MG63 (cell line): ENCODE measurements at places on chromosomes 13 and 19. TPM values are rescaled to one million over a fixed set of nuclear protein-coding genes. Genes with fewer than 3 reads are reported as not detected.

GRCh38 chr19:9009431-9009830 is 778 bp downstream of the MUC16 start:
- no peak for DNase-seq

DNA sequence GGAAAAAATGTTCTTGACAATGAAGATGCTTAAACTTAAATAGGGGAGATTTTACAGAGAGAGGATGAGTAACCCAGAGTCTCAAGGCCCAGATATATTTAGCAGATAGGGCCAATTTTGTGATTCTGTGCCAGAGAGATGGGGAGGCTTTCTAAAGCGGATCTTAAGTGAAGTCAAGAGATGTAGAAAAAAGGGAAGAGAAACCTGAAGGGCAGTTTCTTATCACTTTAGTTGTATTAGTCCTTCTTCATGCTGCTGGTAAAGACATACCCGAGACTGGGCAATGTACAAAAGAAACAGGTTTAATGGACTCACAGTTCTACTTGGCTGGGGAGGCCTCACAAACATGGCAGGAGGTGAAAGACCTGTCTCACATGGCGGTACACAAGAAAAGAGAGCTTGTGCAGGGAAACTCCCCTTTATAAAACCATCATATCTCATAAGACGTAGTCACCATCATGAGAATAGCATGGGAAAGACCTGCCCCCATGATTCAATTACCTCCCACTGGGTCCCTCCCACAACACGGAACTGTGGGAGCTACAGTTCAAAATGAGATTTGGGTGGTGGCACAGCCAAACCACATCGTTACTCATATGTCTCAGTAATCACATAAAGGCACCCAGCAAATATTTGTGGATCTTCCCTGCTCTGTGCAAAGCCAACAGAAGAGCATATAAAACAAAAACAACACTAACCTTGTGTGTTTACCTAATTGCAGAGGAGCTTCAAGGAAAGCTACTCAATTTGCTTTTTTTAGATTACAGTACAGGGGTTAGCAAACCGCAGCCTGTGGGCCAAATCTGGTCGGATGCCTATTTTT is 102.6 kb upstream of the MYCBP2 start:
- peak; percentile 33 for DNase-seq

- no peak for DNase-seq
Measured at GRCh38 chr19:29860492-29860891, 48.7 kb downstream of the CCNE1 start.

ZNF154 gene
- total RNA-seq, result not detected in 2 replicates

GRCh38 chr19:23075031-23075733 is 41.6 kb upstream of the ZNF730 start:
- DNase-seq, result peak; percentile 28

DNA sequence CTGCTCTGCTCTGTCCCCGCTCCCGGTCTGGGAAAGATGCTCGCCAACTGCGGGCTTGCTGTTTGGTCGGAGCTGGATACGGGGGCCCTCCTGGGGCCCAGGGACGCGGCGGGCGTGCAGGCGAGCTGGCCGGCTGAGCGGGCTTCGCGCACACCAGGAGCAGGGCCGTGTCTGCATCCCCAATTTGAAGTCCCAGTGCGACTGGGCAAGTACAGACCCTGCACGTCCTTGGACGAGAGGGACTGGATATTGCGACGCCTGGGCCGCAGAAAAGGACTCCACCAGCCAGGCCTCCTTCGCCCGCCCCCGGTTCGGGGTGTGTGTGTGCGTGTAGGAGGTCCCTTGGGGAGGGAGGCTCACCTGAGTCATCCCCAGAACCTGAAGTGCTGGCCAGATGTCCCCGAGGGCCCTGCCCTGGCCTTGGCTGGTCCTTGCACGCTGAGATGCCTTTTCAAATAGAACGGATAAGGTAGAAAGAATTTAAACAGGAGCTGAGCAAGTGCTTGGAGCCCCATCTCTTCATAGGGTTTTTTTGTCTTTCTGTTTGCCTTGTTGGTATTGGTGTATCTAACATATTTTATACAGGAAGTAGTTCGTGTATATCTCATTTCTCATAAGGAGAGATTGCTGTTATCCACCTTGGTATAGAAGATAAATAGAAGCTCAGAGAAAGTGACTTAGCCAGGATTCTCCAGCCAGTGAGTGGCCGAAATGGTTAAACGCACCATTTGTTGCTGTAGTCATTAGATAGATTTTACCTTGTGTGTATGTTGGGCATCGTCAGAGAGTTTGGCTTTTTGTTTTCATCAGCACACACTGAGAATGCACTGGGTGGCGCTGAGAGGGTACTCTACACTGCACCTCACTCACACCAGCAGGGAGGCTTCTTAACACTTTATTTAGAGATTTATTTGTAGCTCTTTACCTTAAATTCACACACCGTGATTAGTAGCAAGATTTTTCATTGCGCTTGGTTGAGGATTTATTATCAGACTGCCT is 1.1 kb downstream of the NAXD start:
- DNase-seq, result peak; percentile 68

DNA sequence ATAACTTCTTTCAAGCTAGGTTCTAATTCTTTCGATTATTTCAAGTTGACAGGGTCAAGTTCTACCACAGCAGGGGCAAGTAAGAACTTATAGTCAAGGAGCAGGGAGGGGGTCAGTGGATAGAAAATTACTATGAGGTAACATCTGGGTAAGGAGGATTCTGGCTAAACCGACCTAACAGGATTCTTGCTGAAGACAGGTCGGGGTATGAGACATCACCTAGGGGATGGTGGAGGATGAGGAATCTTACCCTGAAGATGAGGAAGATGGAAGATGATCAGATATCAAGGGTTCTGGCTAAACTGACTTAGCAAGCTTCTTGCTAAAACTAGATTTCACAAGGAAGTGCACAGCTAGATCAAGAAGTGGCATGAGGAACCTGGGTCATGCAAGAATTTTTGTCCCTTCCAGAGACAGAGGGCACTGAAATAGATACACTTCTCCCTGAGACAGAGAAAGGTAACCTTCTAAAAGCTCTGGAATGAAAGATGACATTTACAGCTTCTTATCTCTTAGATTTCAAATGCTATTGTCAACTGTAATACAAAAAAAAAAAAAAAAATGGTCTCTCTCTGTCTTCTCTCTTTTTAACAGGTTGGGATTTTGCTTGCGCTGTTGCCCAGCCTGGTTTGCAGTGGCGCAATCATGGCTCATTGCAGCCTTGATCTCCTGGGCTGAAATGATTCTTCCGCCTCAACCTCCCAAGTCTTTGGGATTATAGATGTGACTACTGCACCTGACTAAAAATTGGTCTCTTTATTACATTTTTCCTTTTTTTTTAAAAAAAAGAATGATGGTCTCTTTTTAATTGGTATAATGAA is 9.6 kb upstream of the METTL21C start:
- no peak for DNase-seq

- no peak for DNase-seq
Measured at GRCh38 chr13:51222686-51223559, 725 bp downstream of the FAM124A start.

RPL18 gene
- total RNA-seq, result 3,057 and 3,727 TPM in 2 replicates

DMKN gene
- total RNA-seq, result not detected in 2 replicates

DNA sequence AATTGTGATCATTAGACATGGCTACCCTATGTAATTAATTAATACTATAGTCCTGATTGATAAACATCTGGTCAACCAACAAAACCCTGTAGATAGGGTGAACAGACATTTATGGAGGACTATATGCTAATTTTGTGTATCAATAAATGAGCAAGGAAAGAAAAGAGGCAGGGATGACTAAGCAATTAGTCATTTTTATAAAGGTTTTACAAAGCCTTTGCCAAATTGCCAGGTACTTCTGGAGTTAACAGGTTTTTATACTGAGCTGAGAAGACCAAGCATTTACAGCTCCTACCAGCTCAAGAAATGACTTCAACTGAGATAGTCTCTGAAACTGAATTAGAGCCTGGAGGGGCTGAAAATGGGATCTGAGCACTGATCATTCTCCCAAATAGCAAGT is 186.8 kb upstream of the PRR20A start:
- no peak for DNase-seq

DNA sequence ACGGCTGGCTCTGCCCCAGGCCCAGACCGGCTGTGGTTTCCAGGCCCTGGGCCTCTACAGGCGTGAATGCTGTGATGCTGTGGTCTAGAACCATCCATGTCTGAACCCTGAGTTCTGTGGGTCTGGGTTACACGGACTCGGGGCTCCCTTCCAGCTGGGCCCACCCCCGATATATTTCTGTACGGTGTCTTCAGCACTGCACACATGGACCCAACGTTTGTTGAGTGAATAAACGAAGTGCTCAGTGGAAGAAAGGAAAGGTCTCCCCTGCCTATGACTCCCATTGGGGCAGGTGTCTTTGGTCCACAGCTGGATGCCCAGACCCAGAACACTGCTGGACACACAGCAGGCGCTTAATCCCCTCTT is 6.7 kb downstream of the TEKTIP1 start:
- no peak for DNase-seq

FGF21 gene
- not detected in 2 replicates for total RNA-seq

- no peak for DNase-seq
Measured at GRCh38 chr13:81987159-81987558, 1646.2 kb upstream of the SPRY2 start.

ATP4B gene
- not detected in 2 replicates for total RNA-seq

DNA sequence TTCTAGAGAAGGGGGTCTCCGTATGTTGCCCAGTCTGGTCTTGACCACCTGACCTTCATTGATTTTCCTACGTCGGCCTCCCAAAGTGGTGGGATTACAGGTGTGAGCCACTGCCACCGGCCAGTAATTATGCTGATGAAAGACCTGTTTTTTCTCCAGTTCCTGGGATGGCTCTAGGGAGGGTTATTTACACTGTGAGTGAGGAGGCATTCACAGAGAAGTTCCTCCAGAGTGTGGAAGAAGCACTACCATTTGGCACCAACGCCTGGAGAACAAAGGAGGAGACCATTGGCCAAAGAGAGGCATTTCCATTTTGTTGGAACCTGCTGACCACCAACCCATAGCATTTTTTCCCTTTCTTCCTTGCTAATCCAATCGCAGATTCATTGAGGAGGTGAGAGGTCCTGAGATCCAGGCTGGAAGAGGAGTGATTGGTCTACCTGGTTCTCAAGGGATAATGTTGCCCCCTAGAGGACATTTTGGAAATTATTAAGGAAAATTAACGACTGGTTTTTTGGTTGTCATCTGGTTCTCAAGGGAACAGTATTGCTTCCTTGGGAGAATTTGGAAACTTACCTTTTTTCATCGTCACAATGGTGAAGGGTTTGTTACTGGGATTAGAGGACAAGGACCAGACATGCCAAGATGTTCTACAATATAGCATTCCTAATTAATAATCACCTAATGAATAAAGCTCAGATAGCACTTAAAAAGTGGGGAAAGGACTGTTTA is 5.5 kb upstream of the SAE1 start:
- peak; percentile 31 for DNase-seq

SBK2 gene
- 0.20 TPM in 1 of 2 replicates, not detected in the other for total RNA-seq

LCP1 gene
- total RNA-seq, result 0.57 and 0.63 TPM in 2 replicates

DNA sequence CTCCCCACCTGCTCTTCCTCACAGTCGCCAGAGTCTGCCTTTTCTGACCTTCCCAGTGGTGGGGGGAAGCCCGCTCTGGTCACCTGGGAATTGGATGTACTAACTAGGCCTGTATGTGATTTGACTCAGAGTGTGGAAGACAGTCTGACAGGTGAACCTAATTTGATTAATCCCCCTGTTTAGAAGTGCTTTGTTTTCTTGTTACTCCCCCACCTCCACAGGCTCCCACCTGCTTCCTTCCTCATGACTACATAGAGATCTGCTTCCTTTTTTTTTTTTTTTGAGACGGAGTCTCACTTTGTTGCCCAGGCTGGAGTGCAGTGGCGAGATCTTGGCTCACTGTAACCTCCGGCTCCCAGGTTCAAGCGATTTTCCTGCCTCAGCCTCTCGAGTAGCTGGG is 44.0 kb downstream of the COG3 start:
- DNase-seq, result no peak

CCDC70 gene
- total RNA-seq, result not detected in 2 replicates

KATNAL1 gene
- 13.6 and 29.8 TPM in 2 replicates for total RNA-seq

DNA sequence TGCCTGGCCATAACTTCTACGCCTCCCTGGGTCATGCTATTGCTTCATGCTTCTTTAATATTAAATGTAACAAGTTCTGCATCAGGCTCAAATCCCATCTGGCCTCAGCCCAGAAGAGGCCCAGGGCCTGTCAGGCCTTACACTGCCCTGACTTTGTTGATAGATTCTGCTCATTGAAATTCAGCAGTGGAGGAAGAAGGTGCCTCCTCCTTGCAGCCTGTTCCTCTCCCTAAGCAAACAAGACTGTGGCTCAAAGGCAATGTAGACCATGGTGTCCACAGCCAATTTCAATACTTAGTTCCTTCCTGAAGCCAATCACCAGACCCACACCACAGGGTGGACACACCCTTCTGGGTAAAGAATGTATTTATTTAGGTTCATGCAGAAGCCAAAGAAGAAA is 59.4 kb downstream of the LACC1 start:
- no peak for DNase-seq

ITM2B gene
- 39.7 and 47.3 TPM in 2 replicates for total RNA-seq

DNA sequence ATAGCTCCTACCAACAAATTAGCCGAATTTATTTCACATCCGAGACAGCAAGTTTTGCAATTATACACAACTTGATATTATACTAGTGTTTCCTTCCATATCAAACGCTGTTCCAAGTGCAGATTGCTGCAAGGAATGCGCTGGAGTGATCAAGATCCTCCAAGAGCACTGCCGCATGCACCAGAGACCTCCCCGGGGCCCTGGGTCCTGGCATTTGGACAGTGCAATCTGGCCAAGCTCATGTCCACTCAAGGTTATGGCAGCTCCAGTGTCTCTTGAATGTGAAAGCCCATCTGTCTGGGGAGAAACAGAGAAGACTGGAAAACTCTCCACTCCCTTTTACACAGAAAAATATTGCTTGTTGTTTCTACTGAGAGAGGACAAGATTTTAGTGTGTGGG is 111.9 kb downstream of the HSPH1 start:
- no peak for DNase-seq

GRCh38 chr19:33438987-33439781 is 65.7 kb downstream of the CEBPG start:
- no peak for DNase-seq

- DNase-seq, result no peak
Measured at GRCh38 chr19:28358633-28359032, 854.3 kb downstream of the UQCRFS1 start.

DNA sequence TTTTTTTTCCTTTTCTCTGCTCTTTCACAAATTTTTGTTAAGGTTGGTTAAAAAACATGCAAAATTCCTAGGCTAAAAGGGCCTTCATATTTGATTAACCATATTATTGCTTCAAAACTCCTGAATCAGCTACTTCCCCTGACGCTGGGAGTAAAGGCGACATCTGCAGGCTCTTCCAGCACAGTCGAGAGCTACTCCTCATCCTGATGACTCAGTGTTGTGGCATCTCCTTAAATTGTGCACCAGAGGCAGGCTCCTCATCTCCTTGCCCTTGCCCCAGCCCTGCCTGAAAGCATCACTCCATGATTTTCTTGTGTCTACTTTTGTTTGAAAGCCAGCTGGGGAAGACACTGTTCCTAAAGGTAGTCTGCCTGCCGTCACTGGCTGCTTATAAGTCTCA is 24.5 kb upstream of the SOX1 start:
- DNase-seq, result peak; percentile 37

- no peak for DNase-seq
Measured at GRCh38 chr13:42116225-42116624, 67.8 kb downstream of the DGKH start.

DNA sequence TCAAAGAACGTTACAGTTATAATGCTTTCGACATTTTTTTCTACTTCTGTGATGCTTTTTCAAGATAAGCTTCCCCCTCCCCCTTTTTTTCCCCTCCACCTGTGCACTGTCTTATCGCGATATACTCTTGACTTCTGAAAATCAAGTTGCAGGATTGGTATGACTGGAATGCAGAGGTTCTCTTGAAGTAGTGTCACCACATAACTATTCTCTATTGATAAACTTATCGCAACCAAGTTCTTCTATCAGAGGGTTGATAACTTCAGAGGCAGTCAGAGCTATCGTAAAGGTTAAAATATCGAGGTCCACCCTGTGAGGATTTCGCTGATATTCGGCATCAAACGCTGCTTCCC is 820 bp downstream of the EID2 start:
- DNase-seq, result no peak
